ENCODE measurements at places on chromosomes 12 and 14.

DNA sequence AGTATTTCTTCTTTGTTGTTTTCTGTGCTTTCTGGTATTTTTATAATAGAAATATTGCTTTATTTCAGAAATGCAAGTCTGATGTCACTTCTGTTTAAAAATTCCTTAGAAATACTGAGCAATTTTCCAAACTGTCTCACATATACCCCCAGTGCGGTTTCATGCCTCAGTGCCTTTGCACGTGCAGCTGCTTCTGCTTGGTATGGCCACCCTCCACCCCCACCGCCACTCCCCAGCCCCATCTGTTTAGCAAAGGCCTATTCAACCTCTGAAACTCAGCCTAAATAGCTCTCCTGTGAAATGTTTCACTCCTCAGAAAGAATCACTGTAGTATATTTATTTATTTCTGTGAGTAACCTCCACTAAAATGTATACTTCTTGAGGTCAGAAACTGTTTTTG, 52.3 kb downstream of the PPM1H start:
- no peak for DNase-seq

DNA sequence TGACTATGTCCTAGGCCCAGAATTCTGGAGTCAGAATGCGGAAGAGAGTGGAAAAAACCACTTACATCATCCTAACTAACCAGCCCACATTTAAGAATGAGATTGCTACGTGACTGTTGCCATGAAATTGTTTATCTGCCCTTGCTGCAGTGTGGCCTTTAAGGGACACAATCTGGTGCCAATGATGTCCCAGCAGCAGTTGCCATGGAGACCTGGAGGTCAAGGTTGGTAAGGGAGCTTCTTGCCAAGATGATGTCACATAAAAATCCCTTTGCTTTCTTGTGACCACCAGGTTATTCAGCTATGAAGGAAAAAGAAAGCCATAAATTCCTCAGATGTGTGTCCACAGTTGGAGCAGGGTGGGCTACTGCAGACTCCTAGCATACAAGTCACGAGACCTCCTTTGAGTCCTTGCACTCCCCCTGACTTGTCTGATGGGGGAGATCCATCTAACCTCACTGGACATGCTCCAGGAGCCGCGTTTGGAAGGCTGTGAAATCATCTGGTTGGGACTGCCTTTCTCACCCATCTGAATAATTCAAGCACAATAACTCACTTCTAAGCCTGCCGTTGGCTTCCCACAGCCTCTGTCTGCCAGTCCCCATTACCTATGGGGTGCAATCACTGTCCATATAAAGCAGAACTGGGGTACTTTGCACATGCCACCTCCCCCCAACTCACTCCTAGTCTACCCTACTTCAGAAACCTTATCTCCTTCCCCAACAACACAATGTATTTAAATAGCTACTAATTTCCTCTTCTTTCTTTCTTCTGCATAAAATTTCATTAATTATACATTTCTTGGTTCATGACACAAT, 165.6 kb downstream of the ZFP36L1 start:
- no peak for DNase-seq

DNA sequence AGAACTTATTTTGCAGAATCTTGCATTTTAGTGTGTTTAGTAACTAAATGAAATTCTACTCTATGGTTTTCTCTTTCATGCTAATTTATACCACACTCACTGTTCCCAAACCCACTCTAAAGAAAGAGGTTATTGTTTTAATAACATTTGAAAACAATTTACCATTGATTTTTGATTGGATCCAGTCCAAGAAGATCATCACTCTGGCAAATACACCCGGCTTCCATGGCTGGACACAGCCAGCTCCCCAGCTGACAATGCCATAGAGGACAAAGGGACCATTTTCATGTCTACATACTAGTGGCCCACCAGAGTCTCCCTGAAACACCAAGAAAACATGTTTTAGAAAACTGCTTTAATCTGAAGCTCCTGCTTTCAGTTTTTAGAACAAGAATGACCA, 42.4 kb downstream of the OVCH1 start:
- DNase-seq: no peak

DNA sequence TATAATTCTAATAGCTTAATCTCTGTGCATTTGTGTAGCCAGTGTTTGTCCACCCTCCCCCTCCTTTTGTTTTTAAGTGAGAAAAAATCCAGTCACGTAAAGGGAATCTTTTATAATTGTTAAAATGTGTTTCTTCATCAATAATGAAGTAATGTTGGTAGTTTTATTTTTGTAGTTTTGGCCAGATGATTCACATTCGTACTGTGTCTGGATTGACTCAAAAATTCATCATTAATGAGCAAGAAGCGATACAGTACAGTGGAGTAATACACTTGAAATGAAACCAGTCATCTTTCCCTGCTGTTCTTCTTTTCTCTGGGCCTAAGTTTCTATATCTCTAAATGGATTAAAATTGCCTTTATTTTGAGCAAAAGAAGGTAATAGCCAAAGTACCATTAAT, 86.5 kb downstream of the SRGAP1 start:
- DNase-seq: no peak

DNA sequence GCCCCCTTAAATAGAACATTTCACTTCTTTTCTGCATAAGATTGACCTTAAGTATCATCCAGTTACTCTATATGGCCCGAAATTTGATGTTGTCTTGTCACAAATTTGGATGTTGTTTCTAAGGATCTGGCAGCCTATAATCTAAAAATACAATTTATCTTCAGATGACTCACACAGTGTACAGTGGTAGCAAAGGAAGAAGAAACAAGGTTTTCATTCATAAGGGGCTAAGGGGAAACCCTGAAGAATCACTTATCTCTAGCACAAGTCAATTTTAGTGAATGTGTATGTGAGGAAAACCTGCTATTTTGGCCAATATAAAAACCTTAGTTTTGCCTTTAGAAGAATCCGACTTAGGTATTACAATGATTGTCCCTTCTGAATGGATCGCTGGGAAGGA, 606.3 kb upstream of the LRFN5 start:
- DNase-seq: no peak

GRCh38 chr12:57367121-57367520, 63.7 kb downstream of the R3HDM2 start:
- DNase-seq: no peak

DNA sequence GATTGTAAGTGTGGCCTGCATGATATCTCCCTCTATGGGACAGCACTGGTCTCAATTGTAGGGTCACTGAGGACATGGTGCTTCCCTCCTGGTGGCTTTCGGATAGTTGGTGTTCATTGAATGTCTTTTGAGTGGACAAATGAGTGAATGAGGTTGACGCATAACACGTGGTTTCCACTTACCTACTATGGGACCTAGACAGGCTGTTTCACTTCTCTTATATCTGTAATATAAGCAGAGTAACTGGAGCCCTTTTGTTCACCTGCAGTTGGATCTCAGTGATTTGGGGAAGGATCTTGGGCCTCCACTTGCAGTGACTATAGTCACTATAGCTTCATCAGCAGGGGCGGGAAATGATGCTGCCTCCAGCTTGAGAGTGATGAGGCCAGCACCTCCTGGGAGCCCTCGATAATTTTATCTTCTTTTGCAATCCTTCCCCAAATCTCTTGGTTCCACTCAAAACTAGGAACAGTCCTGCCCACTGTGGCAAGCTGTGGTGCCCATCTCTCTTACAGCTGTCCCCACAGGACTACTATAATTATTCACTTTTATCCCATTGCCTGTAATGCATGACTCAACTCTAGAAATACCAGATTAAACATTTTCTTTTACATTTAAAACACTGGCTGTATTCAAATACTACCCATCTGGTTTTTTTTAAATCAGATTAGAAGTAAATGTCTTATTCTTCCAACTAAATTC, 242.9 kb downstream of the CHST11 start:
- DNase-seq: no peak

GRCh38 chr12:87082756-87083155, 826.6 kb upstream of the MGAT4C start:
- no peak for DNase-seq

GRCh38 chr12:109069307-109070271, 17.2 kb downstream of the USP30 start:
- DNase-seq: no peak

- no peak for DNase-seq
These were observed 2.2 kb downstream of the ZNF839 start for GRCh38 chr14:102321456-102322422.

GRCh38 chr12:88418856-88419497, 161.3 kb downstream of the KITLG start:
- no peak for DNase-seq

DNA sequence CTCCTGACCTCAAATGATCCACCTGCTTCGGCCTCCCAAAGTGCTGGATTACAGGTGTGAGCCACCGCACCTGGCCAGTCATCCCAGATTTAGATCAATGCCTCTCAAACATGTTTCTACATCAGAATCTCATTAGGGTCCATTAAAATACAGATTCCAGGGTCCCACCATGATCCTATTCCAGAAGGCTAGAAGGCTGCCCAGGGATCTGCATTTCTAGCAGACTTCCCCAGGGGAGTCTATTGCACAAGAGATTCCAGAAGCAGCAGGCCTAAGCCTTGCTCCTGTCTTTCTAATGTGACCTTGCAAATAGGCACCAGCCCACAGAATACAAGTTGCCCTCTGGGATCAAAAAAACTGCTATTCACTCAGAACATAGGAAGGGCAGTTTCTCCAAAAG, 81.5 kb downstream of the SCARB1 start:
- no peak for DNase-seq

DNA sequence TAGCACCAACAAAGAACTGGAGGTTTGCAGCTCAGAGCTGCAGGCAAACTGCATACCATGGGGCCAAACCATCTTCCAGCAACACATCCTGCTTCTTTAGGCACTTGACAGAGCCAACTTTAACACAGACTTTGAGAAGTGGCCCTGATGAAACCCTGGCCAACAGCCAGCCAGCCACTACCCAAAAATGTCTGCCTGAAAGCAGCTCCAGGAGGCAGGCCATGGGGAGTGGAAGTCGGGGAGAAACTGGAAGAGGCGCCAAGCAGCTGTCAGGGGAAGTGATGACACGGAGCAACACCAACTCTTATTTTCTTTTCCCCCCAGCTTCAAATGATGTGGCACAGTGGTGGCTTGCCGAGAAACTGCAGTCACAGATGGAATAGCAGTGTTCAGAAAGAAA, 110.9 kb upstream of the PLXNC1 start:
- no peak for DNase-seq

GRCh38 chr12:26406391-26406790, 211.0 kb downstream of the SSPN start:
- no peak for DNase-seq

DNA sequence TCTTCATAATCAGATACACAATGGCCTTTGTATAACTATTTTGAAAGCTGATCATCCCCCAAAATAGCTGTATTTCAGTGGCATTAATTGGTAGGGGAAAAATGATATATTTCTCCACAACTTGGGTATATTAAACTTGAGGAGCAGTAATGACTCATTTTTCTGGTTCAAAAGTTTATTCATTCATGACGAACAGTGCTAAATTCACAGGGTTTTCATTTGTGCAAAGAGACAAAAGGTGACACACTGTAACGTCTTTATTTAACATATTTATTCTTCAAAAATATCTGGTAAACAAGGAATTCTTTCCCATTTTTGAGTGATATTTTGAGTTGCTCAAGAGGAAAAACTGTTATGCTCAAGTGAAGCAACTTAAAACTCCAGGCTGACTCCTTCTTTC, 415.5 kb upstream of the SOX5 start:
- DNase-seq: no peak

GRCh38 chr12:25372969-25373817, 122.5 kb upstream of the KRAS start:
- DNase-seq: no peak

DNA sequence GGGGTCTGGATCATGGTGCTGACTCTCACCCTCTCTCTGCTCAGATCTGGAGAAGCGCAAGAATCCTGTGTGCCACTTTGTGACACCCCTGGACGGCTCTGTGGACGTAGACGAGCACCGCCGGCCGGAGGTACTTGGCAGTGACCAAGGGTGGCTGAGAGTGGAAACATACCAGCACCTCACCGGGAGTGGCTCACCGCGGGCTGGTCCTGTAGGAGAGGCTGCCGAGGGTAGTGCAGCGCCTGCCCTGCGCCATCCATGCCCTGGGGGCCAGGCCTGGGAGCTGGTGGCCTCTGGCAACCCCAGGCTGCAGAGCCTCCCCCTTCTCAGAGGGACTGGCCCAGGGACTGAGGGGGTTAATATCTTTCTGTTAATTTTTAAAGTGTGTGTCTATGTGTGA, 46.2 kb downstream of the IL31 start:
- DNase-seq: no peak

- no peak for DNase-seq
These were observed 34.2 kb upstream of the TRIM9 start for GRCh38 chr14:51129130-51129529.

DNA sequence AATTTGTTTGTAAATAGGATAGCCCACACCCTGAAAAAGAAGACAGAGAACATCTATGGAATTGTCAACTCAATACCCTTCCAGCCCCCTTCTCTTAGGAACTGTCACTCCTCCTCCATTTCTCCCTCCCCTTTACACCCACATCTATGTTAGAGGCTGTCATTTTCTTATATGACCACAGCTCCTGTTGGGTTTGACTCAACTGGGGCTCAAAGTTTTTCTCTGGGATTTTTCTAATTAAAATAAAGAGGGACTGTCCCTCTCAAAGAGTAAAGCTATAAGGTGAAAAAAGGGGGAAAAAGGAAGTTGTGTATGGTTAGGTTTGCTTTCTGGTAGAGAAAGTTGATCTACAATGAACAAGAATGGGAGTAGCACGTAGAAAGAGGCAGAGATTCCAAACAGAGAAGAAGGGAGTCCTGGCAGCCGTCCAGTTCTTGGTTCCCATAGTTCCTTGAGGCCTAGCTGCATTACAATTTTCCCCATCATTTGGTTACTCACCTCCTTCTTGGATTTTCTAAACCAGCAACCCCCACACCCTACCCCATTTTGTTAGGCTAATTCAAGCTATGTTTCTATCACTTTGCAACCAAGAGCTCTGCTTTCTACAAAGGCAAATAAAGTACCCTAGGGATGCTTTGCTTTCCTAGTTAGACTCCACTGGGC, 44.3 kb upstream of the STK38L start:
- DNase-seq: no peak

- no peak for DNase-seq
These were observed 6.5 kb downstream of the HIP1R start for GRCh38 chr12:122841544-122842321.

- no peak for DNase-seq
These were observed 13.5 kb downstream of the KIF5A start for GRCh38 chr12:57563358-57563757.

DNA sequence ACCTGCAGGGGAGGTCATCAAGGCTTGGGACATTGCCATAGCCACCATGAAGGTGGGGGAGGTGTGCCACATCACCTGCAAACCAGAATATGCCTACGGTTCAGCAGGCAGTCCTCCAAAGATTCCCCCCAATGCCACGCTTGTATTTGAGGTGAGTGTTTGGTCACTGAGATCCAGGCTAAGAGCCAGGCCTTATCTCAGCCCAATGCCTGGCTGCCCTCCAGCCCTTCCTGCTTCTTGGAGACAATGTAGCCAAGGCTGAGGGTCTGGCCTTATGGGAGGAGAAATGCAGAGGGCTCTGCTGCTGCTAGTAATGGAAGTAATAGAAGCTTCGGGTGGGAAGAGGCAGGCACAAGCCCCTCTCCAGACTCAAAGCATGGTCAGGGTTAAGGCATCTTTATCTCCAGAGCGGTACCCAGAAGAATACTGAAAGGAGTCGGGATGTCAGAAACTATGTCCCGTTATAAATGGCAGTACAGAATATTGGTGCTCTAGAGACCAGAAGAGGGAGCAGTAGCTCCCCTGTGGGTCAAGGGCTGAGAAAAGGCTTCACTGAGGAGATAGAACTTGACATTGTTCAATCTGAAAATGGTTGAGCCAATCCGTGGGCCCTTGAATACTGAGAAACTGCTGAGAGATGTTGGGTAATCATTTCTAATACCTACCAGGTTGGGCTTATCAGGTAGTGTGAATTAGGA, 3.1 kb downstream of the FKBP4 start:
- DNase-seq: no peak
